Heart right ventricle (tissue), 16 donors: ENCODE measurements at places on chromosomes 2 and 18. TPM values are rescaled to one million over a fixed set of nuclear protein-coding genes. Genes with fewer than 3 reads are reported as not detected.

PLCD4 gene
- polyA plus RNA-seq, result 0.23 TPM

C2orf78 gene
- polyA plus RNA-seq, result not detected

MYCN gene
- polyA plus RNA-seq, result 0.35 TPM

STPG4 gene
- not detected for polyA plus RNA-seq

TMEM182 gene
- 39.4 TPM for polyA plus RNA-seq

ITPRIPL1 gene
- 0.68 TPM for polyA plus RNA-seq

ST6GAL2 gene
- 0.23 TPM for polyA plus RNA-seq

MARCHF4 gene
- not detected for polyA plus RNA-seq

MFSD6 gene
- 9.7 TPM for polyA plus RNA-seq

CFAP221 gene
- 0.14 TPM for polyA plus RNA-seq

COL3A1 gene
- polyA plus RNA-seq, result 173 TPM

ALMS1 gene
- 5.7 TPM for polyA plus RNA-seq

DNAJC5G gene
- 3.7 TPM for polyA plus RNA-seq

RNF152 gene
- 2.7 TPM for polyA plus RNA-seq

INHA gene
- 4.0 TPM for polyA plus RNA-seq

CCDC141 gene
- 5.2 TPM for polyA plus RNA-seq

ELOA2 gene
- polyA plus RNA-seq, result not detected

DCDC2C gene
- not detected for polyA plus RNA-seq

SPATA3 gene
- polyA plus RNA-seq, result not detected

RND3 gene
- polyA plus RNA-seq, result 15.4 TPM

SERPINB12 gene
- not detected for polyA plus RNA-seq

CDKL4 gene
- polyA plus RNA-seq, result 0.29 TPM

HOXD13 gene
- polyA plus RNA-seq, result not detected

SCN3A gene
- 2.5 TPM for polyA plus RNA-seq

PID1 gene
- 4.6 TPM for polyA plus RNA-seq

KHK gene
- polyA plus RNA-seq, result 2.2 TPM

FARSB gene
- 12.1 TPM for polyA plus RNA-seq

TM4SF20 gene
- not detected for polyA plus RNA-seq

THSD7B gene
- polyA plus RNA-seq, result 0.01 TPM

TRABD2A gene
- polyA plus RNA-seq, result 1.5 TPM

CFC1 gene
- 0.23 TPM for polyA plus RNA-seq

PROC gene
- not detected for polyA plus RNA-seq

IL36B gene
- not detected for polyA plus RNA-seq

ZNF521 gene
- polyA plus RNA-seq, result 4.9 TPM

PRSS56 gene
- 0.15 TPM for polyA plus RNA-seq

CRYBA2 gene
- polyA plus RNA-seq, result not detected

SLC19A3 gene
- 2.3 TPM for polyA plus RNA-seq

COLEC12 gene
- 3.1 TPM for polyA plus RNA-seq
